ENCODE measurements at places on chromosomes 2 and 18.

DNA sequence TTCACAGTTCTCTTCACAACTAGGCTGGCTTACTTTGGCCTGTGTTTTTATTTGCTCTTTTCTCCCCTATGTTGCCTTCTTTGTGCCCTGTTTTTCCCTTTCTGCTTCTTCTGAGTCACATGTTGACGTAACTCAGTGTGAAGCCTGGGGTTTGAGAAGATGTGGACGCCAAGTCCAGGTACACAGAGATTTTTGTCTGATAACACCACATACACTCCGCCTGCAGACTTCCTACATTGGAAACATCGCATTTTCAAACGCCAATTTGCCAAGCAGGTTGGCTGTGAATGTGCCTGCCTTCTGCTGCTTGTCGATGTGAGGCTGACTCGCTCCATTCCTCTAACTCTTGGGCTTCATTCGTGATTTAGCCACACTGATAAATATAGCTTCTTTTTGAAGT, 62.6 kb upstream of the FN1 start:
- no peak for DNase-seq
- H3K27ac ChIP-seq: no peak overlapping the region
- H3K27me3 ChIP-seq: no peaks in the 10 kb centered on the region
- H3K36me3 ChIP-seq: no peaks in the 10 kb centered on the region
- no peaks in the 10 kb centered on the region for H3K4me1 ChIP-seq

- DNase-seq: no peak
- no peak overlapping the region for H3K27ac ChIP-seq
- H3K27me3 ChIP-seq: peaks cover 4% of the 10 kb centered on the region
- no peaks in the 10 kb centered on the region for H3K4me1 ChIP-seq
Measured at GRCh38 chr2:224325941-224326340, 76.0 kb downstream of the FAM124B start.

DNA sequence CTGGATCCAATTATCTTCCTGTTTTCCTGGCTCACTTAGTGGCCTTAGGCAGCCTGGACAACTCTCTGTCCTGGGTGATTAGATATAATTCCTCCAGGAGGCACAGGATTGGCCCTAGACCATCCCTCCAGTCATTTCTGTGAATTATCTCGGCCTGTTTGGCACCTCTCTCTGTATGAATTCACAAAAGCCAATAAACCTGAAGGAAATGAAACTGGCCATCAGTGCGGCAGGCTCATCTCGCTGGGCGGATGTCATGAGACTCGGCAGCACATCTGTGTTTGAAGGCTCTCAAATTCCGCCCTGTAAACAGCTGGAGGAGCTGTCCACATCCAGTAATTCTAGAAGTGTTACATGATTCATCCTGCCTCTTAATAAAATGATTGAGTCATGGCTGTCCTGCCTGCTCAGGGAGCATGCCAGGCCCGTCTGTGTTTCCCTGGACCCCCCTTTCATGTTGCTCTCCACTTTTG, 38.6 kb downstream of the ACOXL start:
- H3K4me1 ChIP-seq: peaks cover 19% of the 10 kb centered on the region
- no peak for DNase-seq
- H3K36me3 ChIP-seq: no peaks in the 10 kb centered on the region
- H3K27me3 ChIP-seq: peaks cover 4% of the 10 kb centered on the region
- H3K27ac ChIP-seq: peak overlapping the region; percentile 45
- H3K4me3 ChIP-seq: peak overlapping the region; percentile 34

DNA sequence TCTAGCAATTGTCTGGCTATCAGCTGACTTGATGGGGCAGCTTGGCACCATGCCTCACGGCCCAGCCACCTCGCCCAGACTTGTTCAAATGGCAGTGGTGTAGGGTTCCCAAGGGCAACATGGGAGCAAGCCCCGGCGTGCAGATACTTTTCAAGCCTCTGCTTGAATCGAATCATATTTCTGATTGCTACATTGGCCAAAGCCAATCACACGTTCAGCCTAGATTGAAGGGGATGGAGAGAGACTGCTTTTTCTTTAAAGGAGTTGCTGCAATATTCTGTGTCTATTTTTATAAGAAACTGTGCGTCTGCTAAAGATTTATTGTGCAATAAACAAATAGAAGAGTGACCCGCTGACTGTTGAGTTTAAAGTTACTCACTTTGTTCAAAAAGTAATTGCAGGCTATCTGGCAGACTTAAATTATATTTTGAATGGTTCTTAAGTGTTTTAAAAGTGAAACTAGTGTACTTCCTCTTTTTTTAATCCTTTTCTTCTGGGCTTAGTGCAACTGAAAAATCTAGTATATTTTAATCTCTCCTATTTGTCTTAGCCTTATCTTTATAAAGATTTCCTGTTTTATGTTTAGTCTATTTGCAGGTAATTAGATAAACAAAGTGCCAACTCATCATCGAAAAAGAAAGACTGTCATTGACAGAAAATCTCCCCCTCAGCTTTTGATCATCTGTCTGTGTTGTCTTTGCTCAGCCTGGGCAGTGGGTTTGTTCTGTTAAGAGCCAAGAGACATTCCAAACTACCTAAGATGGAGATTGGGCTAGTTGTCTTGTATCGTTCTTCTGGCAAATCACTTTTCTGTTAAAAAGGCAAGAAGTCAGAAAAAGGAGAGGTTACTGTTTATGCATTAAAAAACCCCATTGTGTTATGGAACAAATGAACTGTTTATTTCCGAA, 156.1 kb downstream of the TPGS2 start:
- H3K27me3 ChIP-seq: no peaks in the 10 kb centered on the region
- DNase-seq: no peak
- peaks cover 27% of the 10 kb centered on the region for H3K4me1 ChIP-seq

DNA sequence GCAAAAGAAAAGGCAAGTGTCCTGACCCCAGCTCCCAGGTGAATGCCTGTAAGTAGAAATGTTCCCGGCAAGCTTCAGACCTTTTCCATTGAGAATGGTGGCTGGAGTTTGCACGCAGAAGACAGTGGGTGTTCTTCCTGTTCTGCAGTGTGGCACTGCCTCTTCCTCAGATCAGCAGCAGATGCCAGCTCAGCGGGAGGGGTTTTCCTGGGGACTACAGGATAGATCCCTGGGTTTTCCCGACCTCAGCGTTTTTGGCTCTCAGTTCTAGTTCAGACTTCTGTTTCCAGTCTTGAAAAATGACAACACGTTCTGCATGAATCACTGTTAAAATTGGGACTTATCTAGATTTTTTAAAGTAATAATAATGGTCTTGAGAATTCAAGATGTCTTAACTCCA, 39.2 kb downstream of the GRHL1 start:
- DNase-seq: no peak
- H3K4me3 ChIP-seq: no peak overlapping the region
- H3K27ac ChIP-seq: peak overlapping the region; percentile 11
- peaks cover 25% of the 10 kb centered on the region for H3K36me3 ChIP-seq
- peaks cover 41% of the 10 kb centered on the region for H3K4me1 ChIP-seq
- H3K27me3 ChIP-seq: no peaks in the 10 kb centered on the region

- H3K36me3 ChIP-seq: no peaks in the 10 kb centered on the region
- H3K27ac ChIP-seq: no peak overlapping the region
- DNase-seq: no peak
- no peak overlapping the region for H3K4me3 ChIP-seq
- H3K27me3 ChIP-seq: no peaks in the 10 kb centered on the region
Measured at GRCh38 chr2:59084326-59084725, 843.2 kb upstream of the FANCL start.

GRCh38 chr2:119657466-119658145, 21.4 kb upstream of the TMEM177 start:
- H3K4me3 ChIP-seq: no peak overlapping the region
- DNase-seq: no peak
- no peaks in the 10 kb centered on the region for H3K27me3 ChIP-seq
- no peaks in the 10 kb centered on the region for H3K36me3 ChIP-seq
- no peak overlapping the region for H3K27ac ChIP-seq
- H3K4me1 ChIP-seq: no peaks in the 10 kb centered on the region

DNA sequence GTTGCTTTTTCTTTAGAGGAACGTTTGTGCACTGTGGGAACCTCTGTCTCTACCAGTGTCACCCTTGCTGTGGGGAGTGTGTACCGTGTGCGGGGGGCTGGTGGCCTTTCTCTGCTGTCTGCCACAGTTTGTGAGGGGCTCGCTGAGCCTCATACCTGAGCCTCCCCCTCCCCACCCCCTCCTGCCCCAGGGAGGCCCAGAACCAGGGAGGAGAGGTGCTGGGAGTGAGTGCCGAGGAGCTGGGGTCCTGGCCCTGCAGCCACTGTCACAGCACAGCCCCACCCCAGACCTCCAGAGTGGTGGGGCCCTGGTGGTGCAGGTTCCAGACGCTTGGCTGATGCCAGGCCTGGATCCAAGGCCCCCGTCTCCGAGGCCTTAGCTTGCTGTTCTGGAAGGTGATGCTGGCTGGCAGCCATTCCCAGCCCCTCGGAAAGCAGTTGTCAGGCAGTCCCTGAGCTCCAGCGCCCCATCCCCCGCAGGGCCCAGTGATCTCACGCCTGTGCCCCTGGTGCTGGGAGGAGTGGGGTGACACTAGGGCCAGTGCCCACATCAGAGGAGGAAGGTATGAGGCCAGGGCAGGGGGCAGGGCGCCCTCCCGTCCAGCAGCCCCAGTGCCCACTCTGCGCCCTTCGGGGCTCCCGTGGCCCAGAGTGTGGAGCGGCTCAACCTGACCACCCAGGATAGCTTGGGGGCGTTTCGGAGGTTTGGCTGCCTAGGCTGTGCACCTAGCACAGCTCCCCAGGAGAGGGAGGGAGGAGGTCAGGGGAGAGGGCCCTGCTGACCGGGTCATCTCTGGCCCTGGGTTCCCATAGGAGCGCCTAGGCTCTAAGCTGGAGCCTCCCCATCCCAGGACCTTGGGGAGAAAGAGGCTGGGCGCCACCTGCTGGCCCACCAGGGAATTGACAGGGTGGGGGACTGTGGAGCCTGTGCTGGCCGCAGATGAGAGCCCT, 53.0 kb upstream of the ALPP start:
- no peak overlapping the region for H3K4me3 ChIP-seq
- H3K36me3 ChIP-seq: no peaks in the 10 kb centered on the region
- no peaks in the 10 kb centered on the region for H3K27me3 ChIP-seq

- no peak overlapping the region for H3K4me3 ChIP-seq
- H3K27ac ChIP-seq: no peak overlapping the region
- peaks cover 18% of the 10 kb centered on the region for H3K4me1 ChIP-seq
- H3K27me3 ChIP-seq: no peaks in the 10 kb centered on the region
- H3K36me3 ChIP-seq: no peaks in the 10 kb centered on the region
Measured at GRCh38 chr18:49648326-49648725, 86.5 kb downstream of the LIPG start.

GRCh38 chr18:65523461-65523860, 227.4 kb upstream of the CDH7 start:
- no peaks in the 10 kb centered on the region for H3K36me3 ChIP-seq
- no peak overlapping the region for H3K4me3 ChIP-seq
- no peaks in the 10 kb centered on the region for H3K4me1 ChIP-seq
- no peak overlapping the region for H3K27ac ChIP-seq
- H3K27me3 ChIP-seq: no peaks in the 10 kb centered on the region

- H3K27ac ChIP-seq: no peak overlapping the region
- no peak for DNase-seq
- H3K36me3 ChIP-seq: no peaks in the 10 kb centered on the region
- no peak overlapping the region for H3K4me3 ChIP-seq
- no peaks in the 10 kb centered on the region for H3K4me1 ChIP-seq
Measured at GRCh38 chr2:53183581-53183980, 584.0 kb upstream of the CHAC2 start.

GRCh38 chr2:165833156-165833555, 39.1 kb upstream of the GALNT3 start:
- H3K27ac ChIP-seq: no peak overlapping the region
- DNase-seq: no peak
- no peaks in the 10 kb centered on the region for H3K36me3 ChIP-seq
- H3K4me3 ChIP-seq: no peak overlapping the region
- H3K4me1 ChIP-seq: no peaks in the 10 kb centered on the region
- no peaks in the 10 kb centered on the region for H3K27me3 ChIP-seq

GRCh38 chr2:44230378-44230777, 44.9 kb upstream of the SLC3A1 start:
- no peaks in the 10 kb centered on the region for H3K27me3 ChIP-seq
- H3K4me1 ChIP-seq: no peaks in the 10 kb centered on the region

- H3K27me3 ChIP-seq: no peaks in the 10 kb centered on the region
- H3K4me3 ChIP-seq: no peak overlapping the region
- no peaks in the 10 kb centered on the region for H3K4me1 ChIP-seq
- H3K27ac ChIP-seq: no peak overlapping the region
Measured at GRCh38 chr2:175729049-175729706, 272.9 kb downstream of the LNPK start.

- peak; percentile 70 for DNase-seq
- no peak overlapping the region for H3K27ac ChIP-seq
- no peaks in the 10 kb centered on the region for H3K27me3 ChIP-seq
- H3K4me3 ChIP-seq: no peak overlapping the region
- no peaks in the 10 kb centered on the region for H3K36me3 ChIP-seq
Measured at GRCh38 chr2:215931256-215931903, 82.0 kb downstream of the MREG start.

DNA sequence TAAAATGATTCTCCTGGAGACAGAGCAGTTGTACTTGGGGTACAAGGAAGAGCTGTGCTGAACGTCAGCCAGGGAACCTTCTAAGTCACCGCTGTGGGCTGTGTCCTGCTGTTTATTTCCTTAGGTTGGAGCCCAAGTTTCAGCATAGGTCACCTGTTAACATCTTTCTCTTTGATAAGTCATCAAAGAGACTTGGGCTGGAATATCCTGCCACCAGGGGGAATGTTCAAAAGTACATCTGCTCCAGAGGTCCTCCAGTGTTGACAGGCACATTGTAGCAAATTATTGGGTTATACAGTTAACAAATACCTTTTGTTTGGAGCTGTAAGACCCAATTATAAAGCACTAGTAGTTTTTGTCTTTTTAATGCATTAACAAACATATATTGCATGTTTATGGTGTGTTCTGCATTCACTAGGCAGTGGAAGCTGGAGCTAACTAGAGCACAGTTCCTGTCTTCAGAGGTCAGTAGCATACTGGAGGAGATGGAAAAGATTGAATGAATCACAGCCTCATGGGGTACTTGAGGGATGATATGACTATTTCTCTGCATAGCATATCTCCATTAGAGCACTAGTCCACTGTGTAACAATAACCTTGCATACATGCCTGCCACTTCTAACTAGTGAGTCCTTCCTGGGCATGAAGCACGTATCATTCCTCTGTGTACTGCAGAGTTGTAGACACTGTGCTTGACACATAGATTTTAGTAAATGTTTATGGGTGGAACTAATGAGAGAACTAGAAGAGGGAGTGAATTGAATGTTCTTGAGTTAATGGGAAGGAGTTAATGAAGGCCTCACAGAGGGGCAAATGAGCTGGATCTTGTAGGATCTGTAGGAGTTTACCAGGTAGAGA, 182.1 kb downstream of the AGAP1 start:
- DNase-seq: no peak
- no peak overlapping the region for H3K27ac ChIP-seq
- no peak overlapping the region for H3K4me3 ChIP-seq

- no peaks in the 10 kb centered on the region for H3K4me1 ChIP-seq
- DNase-seq: no peak
- H3K27ac ChIP-seq: no peak overlapping the region
- peaks cover 73% of the 10 kb centered on the region for H3K36me3 ChIP-seq
- no peak overlapping the region for H3K4me3 ChIP-seq
- H3K27me3 ChIP-seq: no peaks in the 10 kb centered on the region
Measured at GRCh38 chr18:76932026-76932819, 109.9 kb downstream of the ZNF236 start.

GRCh38 chr2:7665880-7666279, 748.7 kb downstream of the RNF144A start:
- no peak overlapping the region for H3K4me3 ChIP-seq
- no peak for DNase-seq
- H3K27ac ChIP-seq: no peak overlapping the region
- no peaks in the 10 kb centered on the region for H3K4me1 ChIP-seq
- no peaks in the 10 kb centered on the region for H3K36me3 ChIP-seq

All from suprapubic skin (tissue), 4 donors.